Right renal cortex interstitium (tissue), 3 donors: ENCODE measurements at places on chromosomes 4 and X. TPM values are rescaled to one million over a fixed set of nuclear protein-coding genes. Genes with fewer than 3 reads are reported as not detected.

SETD7 gene
- polyA plus RNA-seq, result 12.4 TPM

EXOC1 gene
- polyA plus RNA-seq, result 40.7 TPM

IL2 gene
- polyA plus RNA-seq, result not detected

PDGFC gene
- 84.1 TPM for polyA plus RNA-seq

COX7B2 gene
- polyA plus RNA-seq, result not detected

ADH1B gene
- polyA plus RNA-seq, result 27.3 TPM
